ENCODE measurements at places on chromosomes 12 and 14.

GRCh38 chr12:52669426-52669825, 10.8 kb downstream of the KRT1 start:
- DNase-seq = no peak

- no peak for DNase-seq
These were observed 9.5 kb downstream of the KRT82 start for GRCh38 chr12:52396656-52397055.

- DNase-seq = no peak
These were observed 96.8 kb downstream of the MYRFL start for GRCh38 chr12:69921831-69922230.

DNA sequence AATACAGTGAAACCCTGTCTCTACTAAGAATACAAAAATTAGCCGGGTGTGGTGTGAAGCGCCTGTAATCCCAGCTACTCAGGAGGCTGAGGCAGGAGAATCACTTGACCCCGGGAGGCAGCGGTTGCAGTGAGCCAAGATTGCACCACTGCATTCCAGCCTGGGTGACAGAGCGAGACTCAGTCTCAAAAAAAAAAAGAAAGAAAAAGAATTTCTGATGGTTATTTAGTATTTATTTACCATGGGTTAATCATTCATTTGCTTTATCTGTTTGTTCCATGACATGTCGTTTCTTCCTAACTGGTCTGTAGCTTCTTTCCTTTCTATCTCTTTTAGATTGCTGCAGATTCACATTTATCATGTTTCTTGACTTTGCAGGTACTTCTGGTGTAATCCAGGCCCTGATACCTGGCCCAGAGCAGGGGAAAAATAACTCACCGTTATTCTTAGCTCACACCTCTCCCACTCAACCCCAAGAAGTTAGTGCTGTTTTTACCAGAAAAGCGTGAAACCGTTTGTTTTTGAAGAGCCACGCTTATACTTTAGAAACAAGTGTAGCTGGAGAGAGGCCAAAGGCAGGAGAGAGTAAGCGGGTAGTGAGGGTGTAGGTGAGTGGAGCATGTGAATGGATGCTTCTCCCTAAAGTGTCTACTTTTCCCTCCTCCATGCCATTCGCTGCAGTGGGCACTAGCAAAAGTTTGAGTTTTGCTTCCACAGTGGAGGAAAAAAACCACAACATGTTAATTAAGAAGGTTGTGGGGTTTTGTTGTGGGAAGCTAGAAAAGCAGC, 45.4 kb downstream of the SRGAP1 start:
- DNase-seq = no peak
